Right lung (tissue), 10 donors: ENCODE measurements at places on chromosomes 13 and 19. TPM values are rescaled to one million over a fixed set of nuclear protein-coding genes. Genes with fewer than 3 reads are reported as not detected.

- peak; percentile 29 for DNase-seq
Measured at GRCh38 chr19:4139614-4140236, 13.7 kb upstream of the CREB3L3 start.

- DNase-seq = no peak
Measured at GRCh38 chr19:15595069-15595468, 19.9 kb upstream of the CYP4F8 start.

DNA sequence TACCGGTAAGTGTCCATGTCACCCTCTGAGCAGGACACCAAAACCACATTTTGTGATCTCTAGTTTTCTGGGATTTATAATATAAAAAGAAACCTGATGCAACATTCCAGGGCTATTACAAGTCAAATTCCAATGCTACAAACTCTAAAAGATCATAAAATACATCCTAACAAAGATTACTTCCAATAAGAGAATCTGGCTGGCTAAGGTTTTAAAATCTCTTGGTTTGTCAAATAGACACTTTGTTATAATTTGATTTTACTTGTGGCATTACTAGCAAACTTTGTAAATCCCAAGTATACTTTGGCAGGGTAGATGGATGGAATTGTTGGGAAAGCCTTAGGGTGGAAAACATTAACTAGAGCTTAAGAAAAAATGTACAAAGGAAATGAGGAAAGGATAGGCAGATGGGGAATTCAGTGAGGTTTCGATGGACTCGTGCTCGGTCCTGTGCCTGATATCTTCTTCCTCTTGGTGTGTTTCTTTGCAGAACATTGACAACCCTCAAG is 74.0 kb upstream of the POMP start:
- no peak for DNase-seq

- DNase-seq = no peak
Measured at GRCh38 chr13:40220299-40220935, 446.0 kb downstream of the FOXO1 start.

GRCh38 chr19:54875506-54875905 is 1.5 kb downstream of the FCAR start:
- DNase-seq = no peak

- no peak for DNase-seq
Measured at GRCh38 chr19:40279761-40280607, 5.2 kb downstream of the AKT2 start.

DNA sequence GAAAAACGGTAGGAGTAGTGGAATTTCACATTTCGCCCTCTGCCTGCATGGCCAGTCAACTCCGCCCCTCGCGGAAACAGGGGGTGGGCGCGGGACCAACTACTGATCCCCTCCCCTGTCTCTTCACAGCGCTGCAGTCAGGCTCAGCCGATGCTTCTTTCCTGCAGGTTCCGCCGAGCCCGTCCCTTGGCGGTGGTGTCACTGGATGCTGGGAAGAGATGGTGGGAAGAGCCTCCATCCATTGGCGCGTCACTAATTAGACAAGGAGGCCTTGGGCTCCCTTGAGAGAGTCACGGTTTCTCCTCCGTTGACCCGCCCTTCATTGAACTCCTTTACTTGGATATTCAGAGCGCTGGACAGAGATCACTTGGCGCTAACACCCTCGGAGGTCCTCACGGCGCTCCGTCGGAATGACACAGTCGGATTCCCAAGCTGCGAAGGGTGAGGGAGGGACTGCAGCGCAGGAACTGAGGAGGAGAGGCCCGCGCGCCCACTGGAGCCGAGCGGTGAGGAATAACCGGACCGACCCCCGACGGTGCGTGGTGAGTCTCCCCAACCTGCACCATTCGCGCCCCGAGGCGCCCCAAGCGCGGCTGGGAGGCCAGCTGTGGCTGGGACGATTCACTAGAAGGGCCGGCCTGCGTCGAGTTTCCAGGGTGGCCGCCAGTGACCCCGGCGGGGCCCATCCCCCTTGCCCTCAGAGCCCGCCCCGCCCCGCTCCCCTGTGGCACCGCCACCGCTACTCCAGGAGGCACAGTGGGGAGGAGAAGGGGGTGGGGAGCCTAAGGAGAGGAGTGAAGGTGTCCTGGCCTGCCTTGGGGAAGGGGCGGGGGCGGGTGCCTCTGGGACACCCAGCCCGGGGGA is 11.2 kb upstream of the CEACAM21 start:
- no peak for DNase-seq

- DNase-seq = no peak
Measured at GRCh38 chr13:51714663-51715168, 89.2 kb downstream of the DHRS12 start.

DNA sequence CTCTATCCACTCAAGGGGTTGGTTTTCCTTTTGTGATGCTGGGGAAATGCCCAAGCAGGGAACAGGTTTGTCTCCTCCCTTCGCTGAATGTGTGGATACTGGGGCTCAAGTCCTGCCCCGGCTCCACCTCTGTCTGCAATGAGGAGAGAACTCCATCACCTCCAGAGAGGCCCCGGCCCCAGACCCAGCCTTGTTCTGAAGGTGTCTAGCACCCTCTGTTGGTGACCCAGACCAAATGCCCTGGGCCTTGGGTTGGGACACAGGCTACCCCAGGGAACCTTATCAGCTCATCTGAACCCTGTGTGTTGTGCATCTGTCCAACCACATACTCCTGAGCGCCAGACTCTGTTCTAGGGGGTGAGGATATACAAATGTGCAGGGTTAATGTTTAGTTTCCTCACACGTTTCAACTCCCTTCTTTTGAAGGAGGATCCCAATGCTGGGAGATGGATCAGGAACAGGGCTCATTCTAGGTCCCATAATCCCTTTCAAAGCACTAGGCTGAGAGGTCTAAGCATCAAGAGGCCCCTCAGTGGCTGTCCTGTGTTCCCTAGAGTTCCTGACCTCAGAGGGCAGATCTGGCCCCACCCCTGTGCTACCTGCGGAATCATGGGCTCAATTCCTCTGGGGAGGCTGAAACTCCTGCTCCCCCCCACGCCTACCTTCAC is 112.5 kb upstream of the SLC7A1 start:
- DNase-seq = no peak

DNA sequence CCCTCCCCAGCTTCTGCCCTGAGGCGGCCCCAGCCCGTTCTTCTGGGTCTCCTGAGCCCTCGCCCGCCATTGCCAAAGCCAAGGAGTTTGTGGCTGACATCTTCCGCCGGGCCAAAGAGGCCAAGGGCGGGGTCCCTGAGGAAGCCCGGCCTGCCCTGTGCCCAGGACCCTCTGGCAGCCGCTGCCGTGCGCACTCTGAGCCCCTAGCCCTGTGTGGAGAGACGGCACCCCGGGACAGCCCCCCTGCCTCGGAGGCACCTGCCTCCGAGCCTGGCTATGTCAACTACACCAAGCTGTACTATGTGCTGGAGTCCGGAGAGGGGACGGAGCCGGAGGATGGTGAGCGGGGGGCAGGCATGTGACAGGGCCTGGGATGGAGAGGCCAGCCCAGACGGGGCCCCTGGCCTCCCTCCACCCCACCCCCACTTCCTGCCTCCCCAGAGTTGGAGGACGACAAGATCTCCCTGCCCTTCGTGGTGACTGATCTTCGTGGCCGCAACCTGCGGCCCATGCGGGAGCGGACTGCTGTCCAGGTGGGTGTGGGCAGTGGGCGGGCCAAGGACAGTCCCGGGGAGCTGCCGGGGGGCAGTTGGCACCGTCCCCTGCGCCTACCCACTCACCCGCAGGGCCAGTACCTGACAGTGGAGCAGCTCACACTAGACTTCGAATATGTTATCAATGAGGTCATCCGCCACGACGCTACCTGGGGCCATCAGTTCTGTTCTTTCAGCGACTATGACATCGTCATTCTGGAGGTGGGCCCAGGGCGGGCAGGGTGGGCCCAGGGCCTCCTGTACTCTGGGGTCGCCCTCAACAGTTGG is 7.0 kb downstream of the DCAF15 start:
- no peak for DNase-seq

DNA sequence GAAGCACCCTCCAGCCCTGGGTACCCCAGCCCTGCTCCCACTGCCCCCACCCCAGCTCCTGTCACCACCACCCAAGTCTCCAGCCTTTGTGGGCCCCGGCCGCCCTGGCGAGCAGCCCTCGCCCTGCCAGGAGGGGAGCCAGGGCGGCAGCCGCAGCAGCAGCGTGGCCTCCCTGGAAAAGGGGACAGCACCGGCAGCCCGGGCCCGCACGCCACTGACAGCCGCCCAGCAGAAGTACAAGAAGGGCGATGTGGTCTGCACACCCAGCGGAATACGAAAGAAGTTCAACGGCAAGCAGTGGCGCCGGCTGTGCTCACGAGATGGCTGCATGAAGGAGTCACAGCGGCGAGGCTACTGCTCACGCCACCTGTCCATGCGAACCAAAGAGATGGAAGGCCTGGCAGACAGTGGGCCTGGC is 3.9 kb downstream of the CIC start:
- DNase-seq = no peak

DNA sequence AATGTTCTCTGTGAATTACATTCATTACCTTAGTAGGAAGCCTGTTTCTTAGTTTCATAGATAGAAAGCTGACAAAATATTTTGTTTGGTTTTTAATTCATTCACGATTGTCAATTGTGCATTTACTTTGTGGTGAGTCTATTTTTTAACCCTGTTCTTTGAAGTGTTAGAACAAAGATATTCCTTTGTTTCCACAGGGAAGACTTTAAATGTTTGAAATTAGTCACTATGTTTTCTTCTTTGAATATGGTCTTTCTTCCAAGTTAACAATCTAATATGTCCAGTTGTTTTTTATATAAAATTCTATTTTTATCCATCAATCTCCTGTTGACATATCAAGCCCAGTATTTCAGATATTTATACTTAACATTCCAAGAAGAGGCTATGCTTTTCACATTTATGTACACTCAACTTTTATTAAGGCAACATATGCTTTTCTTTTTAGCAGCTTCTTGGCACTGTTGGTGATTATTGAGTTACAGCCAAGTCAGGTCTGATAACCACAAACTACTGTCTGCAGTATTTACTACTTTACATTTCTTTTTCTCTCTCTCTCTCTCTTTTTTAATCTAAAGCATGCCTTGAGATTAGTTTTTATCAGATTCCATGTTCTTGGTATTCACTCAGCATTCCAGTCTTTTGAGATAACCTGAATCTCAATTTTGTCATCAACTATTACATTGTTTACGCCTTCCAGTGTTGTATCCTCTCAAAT is 812.8 kb upstream of the SLC10A2 start:
- no peak for DNase-seq

- DNase-seq = no peak
Measured at GRCh38 chr13:23960566-23961156, 63.4 kb upstream of the C1QTNF9B start.

PGLYRP2 gene
- polyA plus RNA-seq = not detected

CYP2A6 gene
- polyA plus RNA-seq = 0.40 TPM

ANGPTL8 gene
- polyA plus RNA-seq = 1.0 TPM

METTL21C gene
- polyA plus RNA-seq = not detected

NUMBL gene
- 15.4 TPM for polyA plus RNA-seq

ZNF229 gene
- 12.6 TPM for polyA plus RNA-seq

MED4 gene
- 68.4 TPM for polyA plus RNA-seq

GRIK5 gene
- polyA plus RNA-seq = 4.6 TPM

IZUMO4 gene
- 5.5 TPM for polyA plus RNA-seq
